ENCODE measurements at places on chromosomes 3 and 15.

DNA sequence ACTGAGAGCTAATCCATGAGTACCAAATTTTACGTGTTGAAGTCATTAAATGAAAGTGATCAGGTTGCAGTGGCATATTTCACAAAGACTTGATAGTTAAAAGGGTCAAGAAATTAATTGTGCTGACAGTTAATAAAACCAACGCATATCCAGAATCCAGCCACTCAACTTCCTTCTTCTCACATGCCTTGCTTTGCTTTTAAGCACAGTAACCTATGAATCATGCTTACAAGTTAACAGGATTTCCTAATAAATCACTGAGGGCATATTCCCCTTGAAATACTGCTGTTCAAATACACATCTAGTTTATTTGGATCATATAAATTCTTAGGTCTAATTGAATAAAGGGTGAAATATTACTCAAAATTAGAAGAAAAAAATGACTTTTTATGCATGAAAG lies 801.5 kb upstream of the EPHA6 start:
- no peak for DNase-seq

- no peak for DNase-seq
These were observed 23.1 kb upstream of the TBL1XR1 start for GRCh38 chr3:177220136-177220974.

DNA sequence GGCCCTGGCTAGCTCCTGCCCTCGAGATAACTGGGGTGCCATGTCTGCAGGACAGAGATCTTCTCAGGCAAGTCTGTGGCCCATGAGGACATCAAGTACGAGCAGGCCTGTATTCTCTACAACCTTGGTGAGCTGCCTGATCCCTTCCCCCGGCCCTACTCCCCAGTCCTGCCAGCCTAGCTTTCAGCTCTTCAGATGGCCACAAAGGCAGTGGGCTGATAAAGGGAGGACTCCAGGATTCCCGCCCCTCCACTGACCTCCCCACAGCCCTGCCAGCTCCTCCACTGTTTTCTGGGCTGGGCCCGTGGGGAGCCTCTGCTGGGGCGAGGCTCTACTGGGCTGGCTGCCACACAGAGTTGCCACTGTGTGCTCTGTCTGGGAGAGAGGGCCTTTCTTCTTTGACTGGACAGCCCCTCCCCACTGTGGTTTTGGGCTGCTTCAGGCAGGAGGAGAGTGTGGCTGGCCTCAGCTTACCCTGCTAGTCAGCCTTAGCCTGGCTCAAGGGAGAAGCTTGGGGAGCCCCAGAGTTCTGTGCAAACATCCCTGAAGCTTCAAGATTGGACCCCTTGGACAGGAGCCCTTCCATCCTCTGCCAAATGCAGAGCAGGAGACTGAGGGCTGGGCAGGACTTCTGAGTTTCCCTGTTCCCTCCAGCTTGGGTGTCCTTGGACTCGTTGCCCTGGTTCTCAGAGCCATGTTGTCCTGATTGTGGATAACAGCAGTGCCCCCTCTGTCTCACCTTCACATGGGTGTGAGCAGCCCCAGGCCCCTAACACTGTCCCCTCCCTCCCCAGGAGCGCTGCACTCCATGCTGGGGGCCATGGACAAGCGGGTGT lies 24.4 kb downstream of the PTPN23 start:
- no peak for DNase-seq

DNA sequence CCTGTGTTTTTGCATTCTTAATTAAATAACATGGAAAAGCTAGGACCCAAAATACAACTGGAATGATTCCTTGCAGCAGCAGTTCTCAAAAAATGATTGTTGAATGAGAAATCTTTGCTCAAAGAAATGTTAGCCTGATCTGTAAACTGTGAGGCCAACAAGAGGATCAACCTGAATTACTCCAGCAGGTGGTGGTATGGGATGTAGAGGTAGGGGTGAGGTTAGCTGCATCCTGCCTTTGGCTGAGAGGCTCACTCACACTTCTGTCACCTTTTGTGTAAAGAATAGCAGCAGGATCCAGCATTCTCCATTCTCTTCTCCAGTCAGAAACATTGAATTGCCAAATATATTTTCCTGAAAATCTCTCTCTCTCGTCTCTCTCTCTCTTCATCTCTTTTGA lies 26.5 kb upstream of the FAM98B start:
- DNase-seq, result no peak

- no peak for DNase-seq
These were observed 24.8 kb downstream of the TPRA1 start for GRCh38 chr3:127565711-127566110.

DNA sequence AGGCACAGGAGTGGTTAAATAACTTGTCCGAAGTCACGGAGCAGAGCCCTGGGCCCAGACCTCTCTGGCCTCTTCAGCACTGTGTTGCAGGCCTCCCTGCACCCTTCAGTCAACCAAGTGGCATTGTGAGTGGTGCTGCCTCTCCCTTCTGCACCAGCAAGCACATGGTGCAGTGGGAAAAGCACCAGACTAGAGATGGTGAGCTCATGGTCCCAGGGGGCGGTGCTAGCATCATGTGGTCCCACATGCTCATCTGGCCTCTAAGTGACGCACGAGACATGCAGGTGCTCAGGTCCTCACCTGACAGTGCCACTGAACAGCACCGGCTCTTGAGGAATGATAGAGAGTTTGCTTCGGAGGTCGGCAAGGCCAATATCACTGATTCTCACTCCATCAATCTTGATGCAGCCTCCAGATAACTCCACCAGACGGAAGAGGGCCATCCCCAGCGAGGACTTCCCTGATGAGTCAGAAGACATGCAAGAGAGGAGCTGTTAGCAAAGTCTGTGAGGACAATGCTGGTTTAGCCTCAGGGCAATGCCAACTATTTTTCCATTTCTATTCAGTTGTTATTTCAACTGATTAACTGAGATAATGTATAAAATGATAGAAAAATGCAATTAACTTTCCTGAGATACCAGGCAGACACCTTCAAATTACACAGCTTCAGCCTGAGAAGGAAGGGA lies 53.1 kb upstream of the PARL start:
- no peak for DNase-seq

DNA sequence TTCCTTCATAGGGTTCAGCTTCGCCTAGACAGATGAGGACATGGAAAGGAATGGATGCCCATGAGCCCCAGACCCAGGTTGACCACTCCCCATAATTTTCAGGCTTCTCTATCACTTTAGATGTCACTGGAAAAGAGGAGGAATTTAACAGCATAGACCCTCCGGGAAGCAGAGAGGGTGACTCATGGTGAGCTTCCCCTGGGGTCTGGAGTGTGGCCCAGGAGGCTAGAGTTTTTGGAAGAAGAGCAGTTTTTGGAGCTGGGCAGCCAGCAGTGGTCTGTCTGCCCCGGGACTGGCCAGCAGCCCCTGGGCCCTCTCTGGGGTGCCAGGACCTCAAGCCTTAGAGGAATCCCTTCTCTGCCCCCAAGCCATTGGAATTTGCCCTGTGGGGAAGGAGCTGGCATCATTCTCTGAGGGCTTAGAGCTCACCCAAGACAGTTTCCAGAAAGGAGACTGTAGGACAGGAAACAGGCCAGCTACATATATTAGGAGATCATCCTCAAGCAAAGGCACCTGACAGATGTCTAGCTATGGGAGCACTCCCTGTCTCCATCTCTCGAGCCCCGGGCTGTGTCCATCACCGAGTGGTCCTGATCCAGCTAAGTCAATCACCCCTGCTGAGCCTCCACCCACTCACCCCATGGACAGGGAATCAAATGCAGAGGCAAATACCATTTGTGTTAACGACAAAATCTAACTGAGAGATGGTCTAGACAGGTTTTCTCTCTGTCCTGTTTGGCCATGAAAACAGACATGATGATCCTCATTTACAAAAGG lies 67.3 kb downstream of the MEGF11 start:
- DNase-seq, result no peak

DNA sequence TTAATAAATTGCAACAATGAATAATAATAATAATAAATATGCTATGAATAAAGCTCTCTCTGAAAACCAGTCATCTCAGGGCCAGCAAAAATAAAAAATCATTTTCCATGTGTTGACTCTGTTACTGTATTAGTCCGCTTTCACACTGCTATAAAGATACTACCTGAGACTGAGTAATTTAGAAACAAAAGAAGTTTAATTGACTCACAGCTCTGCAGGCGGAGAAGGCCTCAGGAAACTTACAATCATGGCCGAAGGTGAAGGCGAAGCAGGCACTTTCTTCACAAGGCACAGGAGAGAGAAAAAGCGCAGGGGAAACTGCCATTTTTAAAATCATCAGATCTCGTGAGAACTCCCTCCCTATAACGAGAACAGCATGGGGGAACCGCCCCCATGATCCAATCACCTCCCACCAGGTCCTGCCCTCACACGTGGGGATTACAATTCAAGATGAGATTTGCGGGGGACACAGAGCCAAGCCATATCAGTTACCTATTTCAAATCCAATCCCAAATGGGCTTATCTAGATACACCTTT lies 224.1 kb downstream of the IGSF11 start:
- no peak for DNase-seq

- no peak for DNase-seq
These were observed 30.8 kb downstream of the RTP4 start for GRCh38 chr3:187398955-187399354.

DNA sequence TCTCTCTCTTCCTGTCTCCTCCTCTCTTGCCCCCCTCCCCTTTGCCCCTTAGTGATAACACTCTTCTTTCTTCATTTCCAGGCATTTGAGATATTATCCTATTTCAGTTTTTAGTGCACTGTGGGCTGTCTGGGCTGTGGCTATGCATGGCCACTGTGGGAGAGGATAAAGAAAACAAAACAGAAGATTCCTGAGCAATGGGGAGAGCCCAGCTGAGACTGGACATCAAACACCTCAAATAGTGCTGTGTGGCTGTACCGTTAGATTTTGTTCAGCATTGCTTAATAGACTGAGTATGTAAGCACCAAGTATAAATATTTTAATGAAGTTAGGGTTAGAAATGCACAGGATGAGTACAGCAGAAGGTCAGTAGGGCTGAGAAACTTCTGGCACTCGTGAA lies 7.9 kb upstream of the GBE1 start:
- no peak for DNase-seq

DNA sequence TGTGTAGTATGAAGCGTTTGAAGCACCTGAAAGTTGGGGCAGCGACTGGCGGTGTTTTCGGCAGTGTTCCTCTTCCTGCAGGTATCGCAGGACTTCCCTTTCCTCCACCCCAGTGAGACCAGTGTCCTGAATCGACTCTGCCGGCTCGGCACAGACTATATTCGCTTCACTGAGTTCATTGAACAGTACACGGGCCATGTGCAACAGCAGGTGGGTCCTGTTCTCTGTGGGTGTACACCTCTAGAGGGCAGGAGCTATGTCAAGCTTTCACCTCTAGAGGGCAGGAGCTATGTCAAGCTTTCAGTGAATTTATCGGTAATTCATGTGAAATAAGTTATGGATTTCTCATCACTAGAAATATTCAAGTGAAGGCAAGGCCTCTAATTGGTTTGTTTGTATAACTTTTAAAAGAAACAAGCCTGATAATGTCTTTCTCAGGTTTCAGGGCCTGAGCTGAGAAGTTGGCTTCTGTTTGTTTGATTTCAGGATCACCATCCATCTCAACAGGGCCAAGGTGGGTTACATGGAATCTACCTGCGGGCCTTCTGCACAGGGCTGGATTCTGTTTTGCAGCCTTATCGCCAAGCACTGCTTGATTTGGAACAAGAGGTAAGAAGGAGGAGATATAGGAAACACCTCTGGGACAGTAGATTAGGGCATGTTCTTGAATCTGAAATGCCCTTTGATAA lies 5.3 kb downstream of the TUBGCP4 start:
- peak; percentile 22 for DNase-seq

DNA sequence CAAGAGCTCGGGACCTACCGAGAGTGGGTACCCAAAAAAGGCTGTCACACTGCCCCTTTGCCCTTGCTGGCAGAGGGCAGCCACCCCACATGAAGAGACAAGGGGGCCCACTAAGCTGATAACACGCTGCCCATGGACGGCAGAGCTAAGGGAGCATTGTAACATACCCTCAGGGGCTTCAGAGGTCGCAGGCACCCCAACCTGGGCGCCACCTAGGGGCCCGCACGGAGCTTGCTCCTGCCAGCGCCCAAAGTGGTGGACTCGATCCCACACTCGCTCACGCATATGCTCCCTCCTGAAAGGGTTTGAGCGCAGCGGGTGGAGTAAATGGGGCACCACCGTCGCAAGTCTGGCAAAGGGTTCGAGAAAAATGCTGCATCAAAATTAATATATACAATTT lies 975.4 kb downstream of the ZPLD1 start:
- no peak for DNase-seq

- no peak for DNase-seq
These were observed 36.9 kb upstream of the LRIG1 start for GRCh38 chr3:66537735-66538134.

DNA sequence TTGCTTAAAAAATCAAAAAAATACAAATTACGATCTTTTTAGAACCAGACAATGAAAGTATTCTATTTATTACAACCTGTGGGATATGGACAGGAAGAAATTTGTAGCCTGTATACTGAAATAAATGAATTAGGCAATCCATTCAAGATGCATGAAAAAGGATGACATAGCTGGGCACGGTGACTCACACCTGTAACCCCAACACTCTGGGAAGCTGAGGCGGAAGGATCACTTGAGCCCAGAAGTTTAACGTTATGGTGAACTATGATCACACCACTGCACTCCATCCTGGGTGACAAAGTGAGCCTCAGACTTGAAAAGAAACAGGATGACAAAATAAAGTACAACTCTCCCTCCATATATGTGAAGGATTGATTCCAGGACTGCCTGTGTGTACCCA lies 74.1 kb downstream of the MSL2 start:
- DNase-seq, result no peak

DNA sequence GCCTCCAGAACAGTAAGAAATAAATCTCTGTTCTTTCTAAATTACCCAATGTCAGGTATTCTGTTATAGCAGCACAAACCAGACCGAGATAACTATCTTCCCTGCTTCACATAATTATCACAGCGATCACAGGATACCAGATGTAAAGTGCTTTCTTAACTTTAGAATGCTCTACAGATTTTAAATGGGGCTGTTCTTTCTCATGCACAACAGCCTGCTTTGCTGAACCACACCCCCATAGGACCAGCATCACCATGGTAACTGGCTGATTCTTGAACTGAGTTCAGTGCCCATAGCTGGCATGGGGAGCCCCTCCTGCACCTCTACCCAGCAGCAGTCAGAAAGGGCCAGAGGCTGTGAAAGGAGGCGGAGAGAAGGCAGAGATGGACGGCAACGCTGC lies 7.8 kb downstream of the CD80 start:
- no peak for DNase-seq

DNA sequence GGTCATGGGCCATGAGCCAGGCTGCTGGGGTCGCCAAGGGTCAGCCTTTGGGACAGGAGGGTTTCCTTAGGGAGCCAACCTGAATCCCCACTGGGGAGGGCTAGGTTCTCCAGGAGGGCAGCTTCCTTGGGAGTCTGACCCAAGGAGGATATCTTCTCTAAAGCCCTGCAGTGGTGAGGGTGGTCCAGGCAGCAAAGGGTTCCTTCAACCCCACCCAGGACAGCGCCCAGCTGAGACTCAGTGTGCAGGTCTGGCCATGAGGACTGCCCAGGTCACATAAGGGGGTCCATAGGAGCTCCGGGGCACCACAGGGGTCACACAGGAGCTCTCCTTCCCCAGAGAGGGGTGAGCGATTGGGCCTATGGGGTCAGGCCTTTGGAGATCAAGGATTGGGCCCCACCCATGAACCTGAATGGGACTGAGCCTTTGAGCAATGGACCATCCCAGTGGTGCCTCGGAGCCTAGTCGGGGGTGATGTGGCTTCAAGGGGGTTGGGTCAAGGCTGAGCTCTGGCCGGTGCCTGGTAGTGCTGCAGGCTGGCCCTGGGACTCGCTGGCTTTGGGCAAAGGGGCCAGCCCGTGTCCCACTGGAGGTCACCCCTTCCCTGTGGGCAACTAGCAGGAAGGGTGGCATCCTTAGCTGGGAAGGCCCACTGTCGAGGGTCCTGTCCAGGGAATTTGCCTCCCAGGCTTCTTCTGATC lies 216.5 kb downstream of the SNRPN start:
- no peak for DNase-seq

Measured in activated T-cell treated with anti-CD3 and anti-CD28 coated beads for 4 hours (primary cell).